Pulmonary artery endothelial cell (primary cell): ENCODE measurements at places on chromosomes 11 and 22.

DNA sequence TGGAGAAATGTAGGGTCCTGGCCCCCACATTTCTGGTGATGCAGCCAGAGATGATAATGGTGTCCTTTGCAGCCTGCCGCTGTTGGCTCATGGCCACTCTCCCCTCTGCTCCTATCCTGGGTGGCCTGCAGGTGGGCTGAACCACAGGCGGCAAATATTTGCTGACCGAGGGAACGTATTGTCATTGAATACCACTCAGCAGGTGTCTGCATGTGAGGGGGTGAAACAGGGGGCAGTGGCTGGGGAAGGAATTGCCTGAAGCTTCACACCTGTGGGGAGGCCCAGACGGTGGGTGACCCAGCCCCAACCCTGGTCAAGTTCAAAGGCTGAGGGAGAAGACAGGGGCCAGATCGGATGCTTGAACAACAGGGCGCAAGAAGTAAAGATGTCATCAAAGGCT lies 73.3 kb upstream of the WNT11 start:
- DNase-seq, result no peak

GRCh38 chr11:121540627-121541026 lies 87.9 kb upstream of the SORL1-AS1 start:
- DNase-seq, result no peak

- DNase-seq, result no peak
These were observed 15.8 kb downstream of the ABTB2 start for GRCh38 chr11:34341931-34342533.

DNA sequence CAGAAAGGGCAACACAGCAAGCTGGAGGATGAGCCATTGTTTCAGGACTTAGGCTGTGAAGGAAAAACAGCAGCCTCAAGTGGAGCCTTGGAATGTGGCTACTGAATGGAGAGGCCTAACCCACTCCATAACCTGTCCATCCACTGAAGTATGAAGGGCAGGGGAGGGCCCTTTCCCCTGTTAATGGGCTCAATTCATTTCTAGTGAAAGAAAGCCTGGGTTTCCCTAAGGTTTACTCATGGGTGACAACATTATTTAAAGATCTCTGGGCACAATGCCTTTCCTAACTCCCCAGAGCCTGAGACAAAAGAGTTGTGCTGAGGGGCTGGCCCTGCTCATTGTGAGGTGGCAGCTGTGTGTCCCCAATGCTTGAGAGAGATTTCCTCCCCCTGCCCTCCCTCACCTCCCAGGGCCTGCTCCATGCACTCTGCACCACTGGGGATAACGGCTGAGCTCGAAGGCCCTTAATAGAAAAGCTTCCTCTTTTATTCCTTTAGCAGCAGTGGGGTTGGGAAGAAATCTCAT lies 83.8 kb downstream of the ME3 start:
- no peak for DNase-seq

DNA sequence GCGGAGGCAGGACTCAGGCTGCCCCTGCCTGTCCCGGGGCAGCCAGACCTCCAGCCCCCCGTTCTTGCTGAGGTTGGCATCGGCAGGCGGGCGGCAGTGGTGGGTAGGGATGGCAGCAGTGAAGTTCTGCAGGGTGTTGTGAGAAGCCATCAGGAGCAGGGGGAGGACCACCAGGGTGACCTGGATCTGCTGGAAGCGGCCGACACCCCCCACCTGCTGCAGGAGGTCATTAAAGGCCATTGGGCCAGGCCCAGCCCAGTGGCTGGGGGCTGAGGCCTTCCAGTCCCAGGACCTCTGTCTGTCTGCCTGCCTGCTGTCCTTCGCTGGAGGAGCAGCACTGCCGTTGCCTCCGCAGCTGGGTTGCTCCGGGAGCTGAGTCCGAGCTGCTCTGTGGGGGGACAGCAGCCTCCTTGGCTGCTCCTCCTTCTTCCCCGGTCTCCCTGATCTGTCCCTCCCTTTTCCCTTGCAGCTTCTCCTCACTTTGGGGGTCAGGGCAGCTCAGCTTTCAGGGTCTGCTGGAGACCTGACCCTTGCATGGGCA lies at the start of gene SLC22A6:
Gene SLC22A6 (minus strand): TSS at position 517 of the 541 bp plus-strand sequence. CDS start 277 bp downstream, at position 240.
- DNase-seq, result no peak

DNA sequence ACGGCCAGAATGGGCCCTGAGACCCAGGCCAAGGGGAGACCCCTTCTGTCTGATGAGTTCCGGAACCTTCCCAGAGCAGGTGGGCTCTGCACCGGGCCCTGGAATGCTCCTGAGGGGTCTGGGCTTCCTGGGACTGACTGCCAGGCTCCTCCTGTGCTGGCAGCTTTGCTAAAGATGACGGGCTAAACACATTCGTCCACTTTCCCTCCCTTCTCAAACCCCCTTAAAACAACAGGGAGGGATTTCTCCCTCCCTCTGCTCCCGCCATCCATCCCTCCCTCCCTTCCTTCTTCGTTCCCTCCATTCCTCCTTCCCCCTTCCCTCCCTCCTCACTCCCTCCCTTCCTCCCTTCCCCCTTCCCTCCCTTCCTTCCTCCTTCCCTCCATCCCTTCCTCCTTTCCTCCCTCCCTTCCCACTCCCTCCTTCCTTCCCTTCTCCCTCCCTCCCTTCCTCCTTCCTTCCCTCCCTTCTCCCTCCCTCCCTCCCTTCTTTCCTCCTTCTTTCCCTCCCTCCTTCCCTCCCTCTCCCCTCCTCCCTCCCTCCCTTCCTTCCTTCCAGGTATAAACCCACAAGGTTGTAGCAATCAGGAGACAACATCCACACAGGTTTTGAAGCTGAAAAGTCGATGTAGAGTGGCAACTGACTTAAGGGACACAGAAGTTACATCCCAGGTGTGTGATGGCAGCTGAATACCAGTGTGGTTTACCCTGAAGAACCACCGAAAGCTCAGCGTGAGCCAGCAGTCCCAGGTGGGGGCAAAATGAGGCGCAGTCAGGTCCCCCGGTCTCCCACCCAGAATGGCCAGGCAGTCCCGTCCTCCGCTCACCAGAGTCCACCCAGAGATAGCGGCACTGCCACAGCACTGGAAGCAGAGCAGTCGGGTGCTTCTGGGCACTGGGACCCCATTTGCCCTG lies 18.8 kb upstream of the MGAT3 start:
- no peak for DNase-seq

GRCh38 chr11:86482692-86483091 lies 108.0 kb downstream of the CCDC81 start:
- DNase-seq, result no peak

GRCh38 chr11:62427630-62428233 lies 8.9 kb downstream of the SCGB1A1 start:
- DNase-seq, result no peak

GRCh38 chr22:30506507-30506968 lies 1.0 kb upstream of the SEC14L4 start:
- no peak for DNase-seq

DNA sequence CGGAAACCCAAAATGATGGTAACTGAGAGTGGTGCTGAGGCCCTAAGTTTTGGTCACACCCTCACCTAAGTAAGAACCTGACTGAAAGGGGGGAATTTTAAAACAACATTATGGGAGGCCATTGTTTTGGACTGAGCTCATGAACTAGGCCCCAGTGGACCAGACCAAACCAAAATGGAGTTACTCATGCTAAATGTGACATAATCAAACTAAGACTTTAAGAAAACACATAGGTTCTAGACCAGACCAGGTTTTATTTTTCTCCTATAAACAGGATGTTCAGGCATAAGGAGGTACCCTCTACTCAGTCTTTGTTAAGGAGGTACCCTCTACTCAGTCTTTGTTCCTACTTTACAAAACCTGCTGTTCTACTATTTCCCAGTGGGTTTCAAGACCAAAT lies 7.4 kb upstream of the EI24 start:
- DNase-seq, result no peak

GRCh38 chr11:122723106-122723505 lies 67.6 kb downstream of the UBASH3B start:
- no peak for DNase-seq

DNA sequence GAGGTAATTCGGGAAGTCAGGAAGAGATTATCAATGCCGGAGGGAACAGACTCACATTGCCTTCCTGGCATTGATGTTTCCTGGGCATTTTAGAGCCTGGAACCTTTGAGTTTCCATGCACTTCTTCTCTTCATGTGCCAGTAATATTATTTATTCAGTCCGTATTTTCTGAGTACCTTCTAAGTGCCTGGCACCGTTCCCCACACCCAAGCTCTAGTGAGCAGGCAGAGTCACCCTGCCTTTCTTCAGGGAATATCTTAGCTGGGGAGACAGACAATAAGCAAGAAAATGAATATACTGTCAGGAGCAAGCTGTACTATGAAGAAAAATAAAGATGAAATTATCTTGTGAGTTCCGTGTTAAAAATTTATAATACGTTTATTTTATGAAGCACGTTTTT lies 136.2 kb upstream of the SEZ6L start:
- DNase-seq, result no peak

DNA sequence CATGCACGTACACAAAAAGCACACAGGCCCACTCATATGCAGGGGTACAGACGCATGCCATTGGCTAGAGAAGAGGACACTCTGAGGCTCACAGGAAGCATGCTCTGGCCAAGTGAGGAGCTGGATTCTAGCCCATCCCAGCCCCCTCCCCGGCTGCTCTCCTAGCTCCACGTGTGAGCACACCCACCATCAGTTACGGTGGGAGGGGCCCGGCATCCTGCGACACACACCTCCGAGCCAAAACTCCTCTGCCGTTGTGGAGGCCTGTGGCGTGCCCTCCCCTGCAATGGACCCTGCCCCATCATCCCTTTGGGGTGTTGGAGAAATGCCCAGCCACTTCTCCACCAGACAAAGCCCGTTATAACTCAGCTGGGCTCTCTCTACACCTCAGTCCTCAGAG lies 15.1 kb upstream of the IGSF9B start:
- DNase-seq, result no peak

DNA sequence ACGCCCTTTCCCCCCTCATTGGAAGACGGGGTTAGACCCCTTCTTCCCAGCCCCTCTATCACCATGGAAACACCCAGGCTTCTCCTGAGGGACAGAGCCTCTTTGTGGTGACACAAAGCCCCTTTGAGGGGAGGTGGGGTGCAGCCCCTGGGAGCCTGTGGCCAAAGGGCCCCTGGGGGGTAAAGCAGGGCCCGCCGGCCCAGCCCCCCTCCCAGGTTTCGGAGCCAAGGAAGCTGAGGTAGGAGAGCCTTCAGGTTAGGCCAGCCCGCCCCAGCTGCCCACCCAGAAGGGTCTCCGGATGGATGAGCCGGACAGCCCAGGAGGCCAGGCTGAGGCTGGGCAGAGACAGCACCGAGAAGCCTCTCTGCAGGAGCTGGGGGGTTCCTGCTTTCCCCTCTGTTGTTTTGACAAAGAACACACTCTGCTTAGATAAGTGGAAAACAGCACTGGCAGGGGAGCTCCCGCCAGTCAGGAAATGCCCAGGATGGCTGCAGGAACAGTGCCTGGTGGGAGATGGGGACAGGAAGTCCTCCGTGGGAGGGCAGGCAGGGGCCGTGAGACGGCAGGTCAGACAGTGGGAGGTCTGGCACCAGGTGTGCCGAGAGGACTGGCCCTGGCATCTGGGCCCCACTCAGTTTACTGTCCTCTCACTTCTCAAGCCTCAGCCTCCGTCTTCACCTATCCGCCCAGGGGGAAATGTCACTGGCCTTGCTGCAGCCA lies 18.2 kb downstream of the ARVCF start:
- no peak for DNase-seq

DNA sequence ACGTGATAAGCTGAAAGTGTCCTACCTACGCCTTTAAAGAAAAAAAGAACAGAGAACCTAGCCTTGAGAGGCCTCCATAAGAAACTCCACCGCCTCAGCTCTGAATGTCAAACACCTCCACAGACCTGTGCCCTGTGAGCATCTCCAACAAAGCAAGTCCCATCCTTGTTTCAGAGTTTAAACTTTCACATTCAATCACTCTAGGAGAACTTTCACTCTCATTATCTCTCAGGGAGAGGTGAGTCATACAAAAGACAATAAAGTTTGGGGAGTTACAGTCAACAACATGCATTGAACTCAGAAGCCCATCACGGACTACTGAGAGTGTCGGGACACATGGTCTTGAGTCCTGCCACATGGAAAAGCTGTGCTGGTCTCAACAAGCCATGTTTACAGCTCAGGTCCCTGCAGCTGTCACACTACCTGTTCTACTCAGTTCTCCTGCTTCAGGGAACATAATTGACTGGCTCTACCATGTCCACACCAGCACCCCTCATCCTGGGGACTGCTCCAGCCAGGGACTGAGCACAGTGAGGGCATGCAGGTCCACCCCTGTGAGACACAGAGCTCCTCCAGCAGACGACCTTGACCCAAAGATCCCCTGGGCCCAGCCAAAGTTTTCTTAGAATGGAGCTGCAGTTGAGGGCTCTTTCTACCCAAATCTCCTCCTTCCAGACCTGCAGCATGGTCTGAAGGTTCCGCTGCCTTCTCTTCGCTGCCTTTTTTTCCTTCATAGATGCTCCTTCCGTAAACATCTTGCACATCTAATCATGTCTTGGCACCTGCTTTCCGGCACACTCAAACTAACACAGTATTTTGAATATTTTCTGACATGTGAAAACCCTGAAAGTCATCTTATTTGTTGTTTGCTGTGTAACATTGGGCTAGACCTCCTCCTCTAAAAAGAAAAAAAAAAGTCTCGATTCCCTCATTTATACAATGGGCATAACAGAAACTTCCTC lies 114.9 kb downstream of the ETS1 start:
- no peak for DNase-seq

DNA sequence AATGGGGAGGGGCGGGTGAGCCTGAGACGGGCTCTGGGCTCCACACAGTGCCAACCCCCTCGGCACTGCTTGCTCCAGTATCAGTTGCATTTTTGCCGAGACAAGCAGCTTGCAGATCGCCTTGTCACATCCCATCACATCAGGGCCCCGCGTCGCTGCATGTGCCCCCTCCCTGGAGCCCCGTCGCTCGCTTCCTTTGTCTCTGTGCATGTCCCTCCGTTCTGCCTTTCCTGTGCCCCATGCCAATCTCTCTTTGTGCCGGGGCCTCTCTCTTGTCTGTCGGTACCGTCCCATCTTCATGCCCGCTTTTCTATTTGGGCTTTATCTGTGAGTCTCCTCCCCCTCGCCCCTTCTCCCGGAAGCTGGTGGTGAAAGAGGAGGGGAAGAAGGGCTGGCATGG lies 202.2 kb downstream of the CEP164 start:
- DNase-seq, result no peak

GRCh38 chr11:106493751-106494150 lies 416.3 kb downstream of the AASDHPPT start:
- DNase-seq, result no peak

- no peak for DNase-seq
These were observed 72.0 kb downstream of the FLI1 start for GRCh38 chr11:128765571-128766549.

DNA sequence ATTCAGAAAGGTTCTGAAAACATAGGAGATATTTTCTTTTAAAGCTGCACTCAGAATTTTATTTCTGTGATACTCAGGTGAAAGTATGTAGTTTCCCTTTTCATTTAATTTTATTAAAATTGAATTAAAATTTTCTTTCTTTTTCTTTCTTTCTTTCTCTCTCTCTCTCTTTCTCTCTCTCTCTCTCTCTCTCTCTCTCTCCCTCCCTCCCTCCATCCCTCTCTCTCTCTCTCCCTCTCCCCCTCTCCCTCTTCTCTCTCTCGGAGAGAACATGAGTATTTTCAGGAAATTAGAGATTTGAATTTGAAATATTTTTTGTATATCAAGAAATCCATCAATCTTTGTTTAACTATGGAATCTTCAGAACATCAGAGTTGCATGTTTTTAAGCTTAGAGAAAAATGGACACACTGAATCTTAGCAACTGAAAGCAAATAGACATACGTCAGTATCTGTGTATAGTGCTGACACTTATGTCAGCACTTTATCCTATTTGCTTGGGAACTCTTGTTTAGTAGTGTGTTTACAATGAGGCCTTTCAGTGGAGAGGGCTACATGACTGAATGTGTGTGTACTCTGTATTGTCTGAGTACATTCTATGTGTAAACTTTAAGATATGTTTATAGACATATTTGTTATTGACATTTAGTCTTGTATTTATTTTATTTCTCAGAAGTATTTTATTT lies 44.5 kb downstream of the PDE3B start:
- DNase-seq, result no peak
